ENCODE measurements at places on chromosomes 4 and X. TPM values are rescaled to one million over a fixed set of nuclear protein-coding genes. Genes with fewer than 3 reads are reported as not detected.

The GPC4 gene
- total RNA-seq, result not detected

The ABCE1 gene
- 91.3 TPM for total RNA-seq

The HSFX3 gene
- not detected for total RNA-seq

The PSAPL1 gene
- total RNA-seq, result not detected

Measured in T-helper 1 cell treated with Interleukin-12 subunit alpha and Interleukin-12 subunit beta and Interleukin-4 antibody, amounts not matched to agents 30 ng/mL and 1 ng/mL, for 36 hours (primary cell).